NCI-H1930 (cell line): ENCODE measurements at places on chromosomes 6 and 20.

- no peak for DNase-seq
Measured at GRCh38 chr6:91149956-91150705, 563.3 kb upstream of the MAP3K7 start.

- no peak for DNase-seq
Measured at GRCh38 chr20:25424536-25424935, 17.1 kb downstream of the GINS1 start.

DNA sequence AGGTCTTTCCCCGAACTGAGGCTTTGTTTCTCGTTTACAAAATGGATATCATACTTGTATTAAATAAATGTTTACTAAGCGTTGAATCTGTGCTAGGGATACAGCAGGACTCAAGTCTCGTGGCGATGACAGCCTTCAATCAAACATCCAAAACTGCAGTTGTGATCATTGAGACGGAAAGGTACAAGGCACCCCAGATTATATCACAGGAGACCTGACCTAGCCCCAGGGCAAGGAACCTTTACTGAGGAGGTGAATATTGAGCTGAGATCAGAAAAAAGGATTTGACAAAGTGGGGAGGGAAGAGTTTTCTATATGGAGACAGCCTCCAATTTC, 476 bp downstream of the AAR2 start:
- DNase-seq = no peak

DNA sequence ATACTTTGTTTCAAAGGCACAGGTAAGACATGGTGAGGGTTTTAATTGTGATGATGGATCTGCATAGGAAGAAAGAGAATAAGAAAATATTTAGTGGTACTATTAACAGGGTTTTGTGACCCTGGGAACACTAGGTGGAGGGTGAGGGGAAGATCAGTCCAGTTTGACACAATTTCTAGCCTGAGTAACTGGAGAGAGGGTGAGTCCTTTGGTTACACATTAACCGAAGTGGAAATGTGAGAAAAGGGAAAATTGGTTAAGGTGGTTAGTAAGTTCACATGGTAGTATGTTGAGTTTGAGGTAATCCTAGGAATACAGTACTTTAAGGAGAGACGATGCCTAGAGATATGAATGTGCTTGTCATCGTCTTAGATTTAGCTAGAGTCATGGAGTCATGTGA, 54.8 kb upstream of the POU3F2 start:
- DNase-seq = no peak

GRCh38 chr6:113461153-113461932, 395.8 kb upstream of the MARCKS start:
- no peak for DNase-seq

- no peak for DNase-seq
Measured at GRCh38 chr6:26350858-26351543, 14.0 kb upstream of the BTN3A2 start.

DNA sequence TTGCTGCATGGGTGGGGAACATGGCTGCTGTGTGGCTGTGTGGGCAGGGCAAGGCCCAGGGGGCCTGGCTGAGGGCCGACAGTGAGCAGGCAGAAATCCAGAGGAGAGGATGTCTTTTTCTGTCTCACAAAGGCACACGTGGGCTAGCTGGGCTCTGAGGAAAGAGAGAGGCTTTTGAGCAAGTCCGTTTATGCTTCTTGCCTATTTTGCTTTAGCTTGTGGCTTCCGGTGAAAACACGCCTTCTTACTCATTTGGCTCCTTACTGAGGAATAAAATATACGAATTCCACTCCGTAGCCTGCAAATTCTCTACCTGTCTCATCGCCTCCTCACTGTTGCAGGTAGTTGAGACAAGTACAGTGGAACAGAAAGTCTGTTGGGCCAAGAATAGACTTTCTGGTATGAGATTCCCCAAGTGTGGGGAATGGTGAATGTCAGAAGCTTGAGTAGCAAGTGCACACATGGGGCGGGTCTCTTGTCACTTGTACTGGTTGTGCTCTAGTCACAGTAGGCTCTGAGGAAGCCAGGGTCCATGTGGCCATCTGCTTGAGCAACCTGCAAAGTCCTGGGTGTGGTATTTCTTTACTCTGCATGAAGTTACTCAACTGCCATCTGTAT, 28.4 kb downstream of the WRNIP1 start:
- no peak for DNase-seq

DNA sequence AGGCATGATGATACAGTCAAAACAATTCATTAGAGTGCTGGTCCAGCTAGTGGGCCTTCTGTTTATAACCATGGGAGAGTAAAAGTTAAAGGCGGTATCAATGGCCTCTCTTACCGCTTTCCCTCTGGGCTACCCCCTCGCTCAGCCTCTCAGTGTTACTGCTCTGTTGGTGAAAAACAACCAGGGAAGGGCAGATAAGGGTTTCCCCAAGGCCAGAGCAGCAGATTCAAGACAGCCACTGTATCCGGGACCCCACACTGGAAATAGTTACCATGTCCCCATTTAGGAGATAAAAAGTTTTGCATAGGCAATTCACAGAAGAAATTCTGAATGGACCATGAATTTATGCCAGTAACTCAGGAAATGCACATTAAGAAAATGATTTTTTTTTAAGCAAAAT, 13.4 kb downstream of the SCGN start:
- no peak for DNase-seq
